Activated naive CD8-positive, alpha-beta T cell treated with anti-CD3 and anti-CD28 coated beads, Interleukin-2, amount 50 U/mL, for 24 hours (primary cell): ENCODE measurements at places on chromosomes 3 and 15.

DNA sequence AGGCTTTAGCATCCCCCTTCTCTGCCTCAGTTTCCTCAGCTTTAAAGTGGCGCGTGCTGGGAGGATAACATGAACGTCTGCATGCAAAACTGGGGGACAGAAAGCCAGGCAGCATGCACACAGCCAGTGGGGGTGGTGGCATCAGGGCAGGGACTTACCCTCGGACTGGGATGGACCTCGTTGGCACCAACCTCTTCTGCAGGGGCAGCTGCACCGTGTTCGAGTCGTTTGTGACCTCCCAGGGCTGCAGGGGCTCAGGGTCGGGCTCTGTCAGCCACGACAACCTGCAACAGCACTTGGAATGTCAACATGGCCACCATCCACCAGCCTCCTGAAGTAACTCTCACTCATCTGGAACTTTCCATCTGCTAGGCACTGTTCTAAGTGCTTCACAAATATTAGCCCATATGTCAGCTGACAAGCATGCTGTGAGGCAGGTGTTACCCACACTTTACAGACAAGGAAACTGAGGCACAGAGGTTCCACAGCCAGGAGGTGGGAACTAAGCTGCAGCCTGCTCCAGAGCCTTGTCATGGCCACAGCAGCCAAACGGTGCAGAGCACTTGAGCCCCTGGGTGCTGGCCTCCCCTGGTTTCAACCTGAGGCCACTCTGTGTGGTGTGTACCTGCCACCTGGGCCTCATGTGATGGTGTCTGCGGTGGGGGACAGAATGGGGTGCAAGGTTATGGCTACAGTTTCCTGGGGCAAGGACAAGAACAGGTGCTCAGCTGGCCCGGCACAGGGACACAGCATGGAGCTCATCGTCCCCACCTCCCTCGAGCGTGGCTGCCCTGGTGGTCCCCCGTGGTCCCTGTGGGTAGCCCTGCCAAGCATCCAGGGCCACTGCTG lies 6.7 kb downstream of the C3orf22 start:
- no peak for DNase-seq

- DNase-seq = no peak
These were observed 26.4 kb downstream of the ARMC8 start for GRCh38 chr3:138213398-138214085.

DNA sequence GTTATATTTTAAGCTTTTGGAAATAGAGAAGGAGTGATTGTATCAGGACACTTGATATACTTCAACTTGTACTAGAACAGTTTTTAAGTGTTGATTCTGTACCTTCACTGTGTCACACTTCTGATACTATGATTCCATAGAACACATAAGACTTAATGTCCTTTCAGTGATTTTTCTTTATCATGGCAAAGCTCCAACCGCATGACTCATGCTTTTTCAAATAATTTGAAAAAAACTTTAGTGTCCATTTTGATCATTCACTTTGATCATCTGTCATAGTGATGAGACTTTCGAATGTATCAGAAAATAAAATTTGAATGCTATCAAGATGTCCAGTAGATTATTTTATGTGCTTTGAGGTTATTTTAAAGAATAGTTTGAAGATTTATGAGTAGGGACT lies 32.0 kb downstream of the AP4E1 start:
- no peak for DNase-seq

GRCh38 chr3:42705058-42705767 lies 2.6 kb upstream of the HHATL start:
- no peak for DNase-seq

GRCh38 chr3:33993631-33994030 lies 195.2 kb downstream of the PDCD6IP start:
- DNase-seq = no peak

DNA sequence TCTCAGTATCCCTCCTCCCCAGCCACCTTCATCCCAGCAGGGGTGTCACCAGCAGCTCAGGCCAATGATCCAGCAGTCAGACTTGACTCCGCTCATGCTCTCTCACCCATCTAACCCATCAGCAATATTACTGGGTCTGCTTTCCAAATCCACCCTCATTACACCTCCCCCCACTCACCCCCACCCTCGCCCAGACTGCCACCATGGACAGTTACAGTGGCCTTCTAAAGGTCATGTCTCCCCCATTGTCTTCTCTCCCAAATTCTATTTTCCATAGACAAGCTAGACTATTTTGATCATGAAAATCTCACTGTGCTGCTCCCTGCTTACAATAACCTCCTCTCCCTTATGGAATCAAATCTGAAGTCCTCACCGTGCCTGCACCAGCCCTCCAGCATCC lies 156.0 kb downstream of the TJP1 start:
- DNase-seq = no peak

DNA sequence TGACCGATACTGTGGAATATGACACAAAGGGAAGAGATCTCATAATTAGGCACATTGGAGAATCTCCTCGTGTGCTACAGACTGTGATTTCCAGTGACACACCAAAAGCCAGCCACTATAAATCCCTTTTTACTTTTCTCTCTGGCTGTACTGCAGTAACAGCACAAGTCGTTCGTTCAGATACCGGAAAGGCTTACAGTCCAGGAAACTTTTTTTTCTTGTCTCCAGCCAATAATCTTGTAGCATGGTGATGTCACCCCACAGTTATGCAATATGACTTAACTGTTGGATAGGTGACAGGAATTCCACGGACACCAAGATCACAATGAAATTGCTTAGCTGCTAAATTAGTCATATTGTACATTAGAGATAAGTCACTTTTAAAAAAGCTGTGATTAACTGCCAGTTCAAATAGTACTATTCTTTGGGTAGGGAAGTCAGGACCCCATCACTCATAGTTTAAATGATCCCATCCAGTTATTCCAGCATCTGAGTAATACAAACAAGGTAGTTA lies 36.3 kb upstream of the TSC22D2 start:
- DNase-seq = no peak
